IMR-90 (cell line): ENCODE measurements at places on chromosomes 4 and X. TPM values are rescaled to one million over a fixed set of nuclear protein-coding genes. Genes with fewer than 3 reads are reported as not detected.

DNA sequence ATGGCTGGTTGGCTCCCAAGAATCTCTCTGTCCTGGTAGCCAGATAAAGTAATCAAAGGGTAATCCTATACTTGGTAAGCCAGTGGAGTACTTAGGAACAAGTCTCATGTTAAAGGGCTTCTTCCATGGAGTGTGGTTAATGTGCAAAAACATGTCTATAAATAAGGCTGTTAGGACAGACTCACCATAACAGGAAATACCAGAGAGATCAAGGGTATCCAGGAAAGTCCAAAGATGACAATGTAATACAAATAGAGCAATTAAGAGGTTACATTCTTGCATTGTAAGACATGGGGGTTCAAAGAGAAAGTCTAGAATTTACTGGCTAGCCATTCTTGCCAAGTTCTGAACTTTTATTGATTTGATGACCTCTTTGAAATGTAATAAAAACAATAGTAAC is 61.9 kb upstream of the ZCCHC13 start:
- peak; percentile 76 for DNase-seq

- peak; percentile 24 for DNase-seq
Observed at GRCh38 chr4:122712782-122713181, 19.7 kb upstream of the BBS12 start.

DNA sequence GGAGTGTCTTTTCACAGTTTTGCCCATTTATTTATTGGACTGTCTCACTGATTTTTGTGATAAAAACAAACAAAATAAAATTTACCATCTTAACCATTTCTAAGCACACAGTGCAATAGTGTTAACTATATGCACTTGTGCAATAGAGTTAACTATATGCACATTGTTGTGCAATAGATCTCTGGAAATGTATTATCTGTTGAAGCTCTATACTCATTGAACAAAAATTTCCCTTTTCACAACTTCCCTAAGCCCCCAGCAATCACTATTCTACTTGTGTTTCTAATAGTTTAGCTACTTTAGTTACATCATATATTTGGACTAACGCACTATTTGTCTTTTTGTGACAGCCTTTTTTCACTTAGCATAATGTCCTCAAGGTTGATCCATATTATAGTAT is 59.7 kb upstream of the BEX4 start:
- DNase-seq: peak; percentile 5

DNA sequence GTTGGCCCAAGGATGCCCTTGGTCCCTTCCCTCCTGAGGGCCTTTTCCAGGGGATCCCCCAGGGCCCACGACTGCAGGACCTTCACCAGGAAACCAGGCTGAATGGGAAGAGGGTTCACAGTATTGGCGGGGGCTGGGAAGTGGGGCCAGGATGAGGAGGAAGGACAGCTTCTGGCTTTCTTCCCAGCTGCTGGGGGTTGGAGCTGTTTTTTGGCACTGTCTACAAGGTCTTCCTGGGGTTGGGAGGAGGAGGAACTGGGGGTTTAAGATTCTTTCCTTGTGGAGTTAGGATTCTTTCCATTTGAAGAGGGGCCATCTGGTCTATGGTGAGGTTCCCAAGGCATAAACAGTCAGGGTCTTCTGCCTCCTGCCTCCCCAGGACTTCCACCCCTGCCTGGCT is 64.8 kb downstream of the KIF4A start:
- no peak for DNase-seq

GRCh38 chr4:83382850-83383249 is 48.2 kb upstream of the HPSE start:
- no peak for DNase-seq

GRCh38 chrX:37993176-37993575 is 13.2 kb upstream of the SYTL5 start:
- DNase-seq: no peak

GRCh38 chrX:70454441-70455365 is 10.1 kb downstream of the DLG3 start:
- peak; percentile 53 for DNase-seq

GRCh38 chr4:1795299-1796195 is 2.5 kb downstream of the FGFR3 start:
- DNase-seq: no peak

Gene GLRA3
- not detected in 2 replicates for polyA plus RNA-seq

Gene EVC2
- polyA plus RNA-seq: 2.4 and 2.7 TPM in 2 replicates

Gene DRD5
- not detected in 2 replicates for polyA plus RNA-seq

Gene LEF1
- 0.93 and 1.7 TPM in 2 replicates for polyA plus RNA-seq

Gene MMAA
- polyA plus RNA-seq: 3.9 and 4.4 TPM in 2 replicates

Gene SLC10A7
- polyA plus RNA-seq: 4.3 and 5.2 TPM in 2 replicates
